ENCODE measurements at places on chromosomes 5 and 9.

DNA sequence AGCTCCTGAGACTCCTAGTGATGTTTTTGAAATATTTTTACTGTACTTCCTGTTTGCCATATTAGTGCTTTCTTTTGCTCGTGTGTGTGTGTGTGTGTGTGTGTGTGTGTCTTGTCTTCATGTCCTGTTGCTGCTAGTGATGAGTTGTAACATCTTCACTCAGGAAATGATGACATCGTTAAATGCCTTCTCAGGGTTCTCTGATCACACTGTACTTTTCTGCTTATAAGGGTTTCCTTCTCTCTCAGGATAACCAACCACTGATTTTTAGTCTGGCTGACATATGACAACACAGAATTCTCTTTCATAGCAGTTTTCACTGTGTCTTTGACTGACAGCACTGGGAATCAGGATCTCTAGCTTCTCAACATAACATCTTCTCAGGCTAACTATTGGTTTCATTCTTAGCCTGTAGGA is 16.1 kb downstream of the SV2C start:
- DNase-seq = no peak

DNA sequence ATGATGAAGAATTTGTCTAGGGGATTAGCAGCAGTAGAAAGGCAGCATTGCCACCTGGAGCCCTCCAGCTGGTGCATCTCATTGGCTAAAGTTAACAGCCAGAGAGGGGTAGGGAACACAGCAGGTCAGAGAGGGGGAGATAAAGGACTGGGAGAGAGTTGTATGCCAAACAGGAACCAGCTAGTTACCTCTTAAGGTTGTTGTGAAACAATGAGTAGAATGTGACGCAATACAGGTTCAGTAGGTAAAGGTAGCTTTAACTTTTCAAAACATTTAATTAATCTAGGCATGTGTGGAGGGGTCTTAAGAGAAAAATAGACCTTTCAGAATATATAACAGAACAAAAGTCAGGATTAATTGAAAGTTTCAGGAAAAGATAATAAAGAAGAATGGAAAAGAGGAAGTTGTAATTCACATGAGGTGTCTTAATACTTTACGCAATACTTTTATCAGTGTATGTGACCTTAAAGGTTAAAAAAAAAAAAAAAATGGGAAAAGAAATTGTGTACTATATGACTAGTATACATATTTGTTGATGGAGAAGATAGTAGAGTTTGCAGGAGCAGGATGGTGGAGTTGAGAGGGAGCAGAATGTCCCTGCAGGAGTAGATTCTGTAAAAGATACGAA is 14.3 kb downstream of the FBXO38 start:
- no peak for DNase-seq

DNA sequence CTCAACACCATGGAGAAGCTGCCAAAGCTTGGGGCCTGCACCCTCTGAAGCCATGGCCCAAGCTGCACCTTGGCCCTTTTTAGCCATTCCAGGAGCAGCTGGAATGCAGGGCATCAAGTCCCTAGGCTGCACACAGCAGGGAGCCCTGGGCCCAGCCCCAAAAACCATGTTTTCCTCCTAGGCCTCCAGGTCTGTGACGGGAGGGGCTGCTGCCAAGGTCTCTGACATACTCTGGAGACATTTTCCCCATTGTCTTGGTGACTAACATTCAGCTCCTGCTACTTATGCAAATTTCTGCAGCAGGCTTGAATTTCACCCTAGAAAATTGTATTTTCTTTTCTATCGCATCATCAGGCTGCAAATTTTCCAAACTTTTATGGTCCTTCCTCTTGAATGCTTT is 64.6 kb downstream of the ELOVL7 start:
- DNase-seq = no peak

- DNase-seq = no peak
These were observed 470 bp downstream of the BAG1 start for GRCh38 chr9:33264003-33264472.

DNA sequence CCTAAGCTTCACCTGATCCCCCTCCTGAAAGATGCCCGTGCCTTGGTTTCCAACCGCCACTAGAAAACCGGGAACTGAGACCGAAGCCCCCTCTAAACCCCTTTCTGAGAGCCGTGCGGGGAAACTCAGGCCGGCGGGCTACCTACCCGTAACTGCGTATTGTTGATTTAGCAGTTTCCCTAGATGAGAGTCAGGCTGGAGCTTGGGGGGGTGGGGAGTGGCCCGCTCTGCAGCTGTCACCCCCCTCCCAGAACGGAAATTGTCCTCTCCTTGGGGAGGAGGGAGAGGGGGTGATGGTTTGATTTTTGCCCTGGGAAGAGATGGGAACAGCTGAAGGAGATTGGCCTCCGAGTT is 2.5 kb downstream of the CXXC5 start:
- no peak for DNase-seq

- no peak for DNase-seq
These were observed 31.9 kb downstream of the THBS4 start for GRCh38 chr5:80067016-80067415.

- no peak for DNase-seq
These were observed at the start of gene LHFPL2 for GRCh38 chr5:78648359-78649210. Gene LHFPL2 (minus strand): TSS chr5:78648772. CDS start chr5:78510213, 138,559 bp downstream.

- DNase-seq = no peak
These were observed 820 bp downstream of the FBP1 start for GRCh38 chr9:94638335-94639060.

DNA sequence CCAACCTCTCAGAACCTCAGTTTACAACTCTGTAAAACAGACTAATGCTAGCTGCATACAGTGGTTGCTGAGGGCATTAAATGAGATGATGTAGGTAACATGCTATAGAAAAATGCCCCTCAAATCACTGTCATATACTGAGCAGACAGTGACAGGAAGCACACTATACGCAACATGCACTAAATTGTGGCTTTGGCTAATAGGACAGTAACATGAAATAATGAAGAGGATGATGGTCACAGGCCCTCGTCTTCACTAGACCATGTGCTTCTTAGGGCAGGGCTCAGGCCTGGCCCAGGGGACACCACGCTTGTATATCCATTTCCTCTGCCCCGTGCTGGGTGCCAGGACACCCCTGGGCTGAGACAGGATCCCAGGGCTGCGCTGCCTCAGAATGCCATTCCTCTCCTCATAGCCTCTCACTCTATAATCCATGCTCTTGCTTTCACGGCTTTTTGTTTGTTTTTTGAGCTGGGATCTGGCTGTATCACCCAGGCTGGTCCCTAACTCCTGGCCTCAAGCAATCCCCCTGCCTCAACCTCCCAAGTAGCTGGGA is 18.9 kb downstream of the CSF1R start:
- DNase-seq = no peak

- DNase-seq = no peak
These were observed 43.9 kb downstream of the HRH2 start for GRCh38 chr5:175701797-175702196.

DNA sequence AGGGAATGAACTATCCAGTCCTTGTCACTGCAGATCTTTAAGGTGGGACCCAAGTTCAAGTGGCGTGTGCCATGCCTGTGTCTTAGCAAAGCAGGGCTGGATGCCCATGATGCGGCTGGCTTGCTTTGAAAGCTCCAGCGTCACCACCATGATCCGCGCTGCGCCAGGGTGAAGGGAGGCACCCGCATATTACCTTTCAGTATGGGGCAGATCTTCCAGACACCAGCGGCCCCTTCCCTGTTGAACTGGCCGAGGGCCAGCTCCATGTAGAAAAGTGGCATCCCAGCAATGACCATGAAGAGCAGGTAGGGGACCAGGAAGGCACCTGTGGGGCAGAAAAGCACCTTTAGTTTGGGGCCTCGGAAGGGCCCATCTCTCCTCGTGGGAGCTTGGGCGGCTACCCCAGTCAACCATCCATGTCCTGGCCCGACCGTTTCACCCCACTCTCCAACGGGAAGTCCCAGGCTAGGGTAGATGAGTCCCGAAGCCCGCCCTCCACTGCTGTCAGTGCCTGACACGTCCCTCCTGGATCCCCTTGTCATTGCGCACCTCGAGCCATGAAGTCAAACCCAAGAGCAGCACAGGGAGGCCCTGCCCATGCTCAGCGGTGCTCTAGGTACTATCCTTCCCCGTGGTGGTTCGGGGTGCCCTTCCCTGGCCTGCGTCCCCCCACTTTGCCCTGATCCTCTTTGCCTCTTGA is 3.9 kb downstream of the SLC6A3 start:
- no peak for DNase-seq

GRCh38 chr5:71946343-71947030 is 160.8 kb upstream of the MAP1B start:
- DNase-seq = no peak

GRCh38 chr5:149452665-149453617 is 73.8 kb upstream of the IL17B start:
- DNase-seq = no peak

DNA sequence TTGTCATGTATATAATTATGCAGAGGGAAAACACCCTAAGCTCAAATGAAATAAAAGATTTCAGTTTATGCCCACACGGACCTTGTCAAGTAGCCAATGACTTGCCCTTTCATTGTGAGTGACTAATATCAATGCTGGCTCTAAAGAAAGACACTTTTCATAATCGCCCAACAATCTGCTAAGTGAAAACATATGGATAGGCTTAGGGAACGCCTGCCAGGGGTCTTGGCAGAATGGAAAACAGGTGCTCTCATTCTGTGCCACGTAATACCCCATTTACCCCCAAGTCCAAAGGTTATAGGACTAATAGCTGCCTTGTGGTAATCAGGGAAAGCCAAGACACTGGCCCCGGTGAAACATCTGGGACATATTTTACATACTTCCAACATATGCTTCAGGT is 157.7 kb downstream of the SLF1 start:
- DNase-seq = no peak

DNA sequence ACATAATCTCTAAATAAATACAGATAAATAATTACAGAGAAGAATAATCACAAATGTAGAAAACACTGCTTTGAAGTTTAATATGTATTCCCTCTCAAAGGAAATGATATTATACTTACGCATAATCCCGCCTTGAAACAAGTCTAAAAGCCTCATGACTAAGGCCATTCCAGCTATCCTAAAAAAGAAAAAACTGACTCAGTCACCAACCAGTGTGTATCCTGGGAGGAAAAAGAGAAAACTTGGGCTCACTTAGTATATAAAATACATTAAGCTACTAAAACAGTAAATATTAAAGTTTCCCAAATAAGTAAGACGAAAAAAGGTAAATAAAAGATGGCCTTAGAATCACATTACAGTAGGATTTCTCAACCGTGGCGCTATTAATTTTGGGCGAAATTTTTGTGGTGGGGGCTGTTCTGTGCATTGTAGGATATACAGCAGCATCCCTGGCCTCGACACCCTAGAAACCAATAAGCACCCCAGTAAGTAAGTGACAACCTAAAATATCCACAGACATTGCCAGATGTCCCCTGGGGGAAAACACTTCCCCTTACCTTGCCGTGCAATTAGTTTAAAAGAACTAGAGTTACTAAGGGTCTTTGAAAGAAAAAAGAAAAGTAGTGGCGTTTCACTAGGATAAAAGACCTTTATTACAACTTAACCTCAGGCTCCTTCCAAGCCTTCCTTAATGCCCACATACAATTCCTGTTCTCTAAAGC is 1.1 kb downstream of the HSPA9 start:
- DNase-seq = no peak

DNA sequence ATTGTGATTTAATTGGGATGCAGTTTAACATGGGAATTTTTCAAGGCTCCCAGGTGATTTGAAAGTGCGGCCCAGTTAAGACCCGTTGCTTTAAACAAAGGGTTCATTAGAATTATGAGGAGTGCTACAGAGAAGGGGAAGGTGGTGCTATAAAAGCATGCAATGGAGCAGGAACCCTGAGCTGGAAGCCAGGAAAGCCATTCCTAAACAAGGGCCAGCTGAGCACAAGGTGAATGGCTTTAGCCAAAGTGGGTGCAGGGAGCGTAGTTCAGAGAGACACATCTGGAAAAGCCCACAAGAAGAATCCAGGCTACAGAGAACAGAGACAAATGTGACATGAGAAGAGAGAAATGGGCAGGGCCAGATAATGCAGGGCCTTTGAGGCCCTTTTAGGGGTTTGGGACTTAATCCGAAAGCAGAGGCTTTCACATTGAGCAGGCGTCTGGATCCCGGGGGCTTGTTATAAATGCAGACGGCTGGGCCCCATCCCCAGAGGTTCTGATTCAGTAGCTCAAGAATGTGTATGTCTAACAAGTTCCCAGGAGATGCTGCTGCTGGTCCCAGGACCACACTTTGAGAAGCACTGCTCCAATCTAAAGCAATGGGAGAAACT is 138.1 kb upstream of the WWC1 start:
- DNase-seq = no peak

DNA sequence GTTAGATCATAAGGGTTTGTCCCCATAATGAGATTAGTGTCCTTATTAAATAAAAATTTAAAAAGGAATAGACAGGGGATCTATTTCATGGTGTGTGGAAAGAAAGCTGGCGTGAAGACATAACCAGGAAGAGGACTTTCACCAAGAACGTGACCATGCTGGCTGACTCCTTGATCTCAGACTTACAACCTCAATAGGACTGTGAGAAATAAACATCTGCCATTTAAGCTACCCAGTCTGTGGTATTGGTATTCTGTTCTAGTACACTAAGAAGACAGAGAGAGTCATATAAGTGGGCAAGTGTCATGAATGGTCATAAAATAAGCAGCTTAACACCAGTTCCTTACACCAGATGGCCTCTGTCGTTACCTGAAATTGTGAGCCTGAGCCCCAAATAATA is 259.4 kb upstream of the CCNG1 start:
- no peak for DNase-seq

DNA sequence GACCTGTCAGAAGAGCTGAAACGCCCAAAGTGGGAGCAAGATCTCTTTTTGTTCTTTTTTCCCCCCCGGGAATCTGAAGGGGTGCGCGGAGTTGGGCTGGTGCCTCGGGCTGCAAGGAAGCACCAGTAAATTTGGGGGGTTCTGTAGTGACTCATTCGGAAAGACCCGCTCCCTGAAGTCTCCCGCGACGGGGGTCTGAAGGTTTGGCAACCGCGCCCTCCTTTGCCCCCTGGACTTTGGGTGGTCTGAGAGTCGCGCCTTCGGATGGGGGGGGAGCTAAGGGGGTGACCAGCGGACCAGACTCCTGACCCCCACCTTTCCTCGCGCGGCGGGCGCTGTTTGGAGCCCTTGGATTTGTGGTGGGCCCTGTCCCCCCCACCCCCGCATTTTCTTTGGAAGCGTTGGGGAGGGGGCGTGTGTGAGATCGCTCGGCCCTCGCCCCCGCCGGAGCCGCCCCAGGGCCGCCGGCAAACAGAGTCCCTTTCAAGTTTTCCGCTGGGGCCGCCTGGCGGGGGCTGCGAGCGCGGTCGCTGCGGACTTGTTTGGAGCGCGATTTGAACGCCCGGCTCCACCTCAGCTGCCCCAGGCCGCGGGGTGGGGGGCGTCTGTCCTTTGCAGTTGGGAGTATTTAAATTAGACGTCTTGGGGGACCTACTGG is 2.0 kb downstream of the CXXC5 start:
- DNase-seq = no peak

GRCh38 chr9:83754383-83754977 is 46.7 kb upstream of the UBQLN1 start:
- DNase-seq = no peak
